Activated B cell treated with CpG ODN at 0.5 μM for 24 hours (primary cell): ENCODE measurements at places on chromosomes 6 and 20.
A peak's percentile ranks its signal among the peaks of the same experiment; 100 is the strongest.

- no peak for DNase-seq
These were observed 345.9 kb downstream of the TAF4 start for GRCh38 chr20:61719691-61720347.

- peak; percentile 61 for DNase-seq
These were observed 10.4 kb downstream of the IGF2R start for GRCh38 chr6:159979136-159979874.

DNA sequence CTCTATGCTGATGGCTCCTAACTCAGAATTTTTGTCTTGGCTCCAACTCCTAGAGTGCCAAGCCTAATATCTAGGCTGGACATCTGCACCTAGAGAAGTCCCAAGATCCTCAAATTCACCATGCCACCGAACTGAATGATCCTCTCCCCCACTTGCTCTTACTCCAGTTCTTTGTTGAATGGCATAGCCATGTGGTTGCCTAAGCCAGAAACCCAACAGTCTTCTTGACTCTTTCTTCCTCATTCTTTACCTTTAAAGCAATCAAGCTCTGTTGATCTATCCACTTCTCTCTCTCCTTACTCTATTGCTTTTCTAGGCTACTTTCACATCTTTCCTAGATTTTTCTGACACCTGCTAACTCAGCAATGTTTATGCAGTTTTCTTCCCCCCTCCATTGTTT is 126.5 kb upstream of the FOXO3 start:
- no peak for DNase-seq

DNA sequence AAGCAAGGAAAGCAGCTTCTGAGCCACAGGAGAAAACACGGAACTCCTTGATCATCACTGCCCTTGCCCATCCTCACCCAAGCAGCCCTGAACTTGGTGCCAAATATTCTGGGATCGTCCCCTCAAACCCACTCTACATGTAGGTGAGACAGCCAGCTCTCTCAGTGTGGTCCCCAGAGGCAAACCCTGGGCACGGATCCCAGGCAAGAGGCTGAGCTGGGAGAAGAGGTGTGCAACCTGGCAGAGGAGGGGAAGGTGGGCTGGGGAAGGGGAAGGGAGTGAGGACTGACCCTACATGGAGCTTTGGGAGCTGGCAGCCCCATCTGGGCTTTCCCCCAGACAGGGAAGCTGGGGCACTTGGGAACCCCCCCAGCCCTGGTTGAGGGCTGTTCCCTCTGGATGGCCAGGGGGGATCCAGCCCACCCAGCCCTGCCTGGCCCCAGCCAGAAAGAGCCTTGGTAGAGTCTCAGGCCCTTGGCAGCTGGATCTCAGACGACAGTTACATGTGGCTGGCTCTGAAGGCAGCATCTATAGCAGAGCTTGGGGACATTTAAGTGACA is 186.2 kb upstream of the CST7 start:
- DNase-seq, result no peak

GRCh38 chr20:22626496-22626895 is 42.1 kb upstream of the FOXA2 start:
- DNase-seq, result no peak

GRCh38 chr6:117501722-117502121 is 19.2 kb downstream of the DCBLD1 start:
- DNase-seq, result no peak

GRCh38 chr6:36499918-36500317 is 47.4 kb downstream of the STK38 start:
- no peak for DNase-seq

- no peak for DNase-seq
These were observed 54.4 kb downstream of the CYP39A1 start for GRCh38 chr6:46598215-46598614.

DNA sequence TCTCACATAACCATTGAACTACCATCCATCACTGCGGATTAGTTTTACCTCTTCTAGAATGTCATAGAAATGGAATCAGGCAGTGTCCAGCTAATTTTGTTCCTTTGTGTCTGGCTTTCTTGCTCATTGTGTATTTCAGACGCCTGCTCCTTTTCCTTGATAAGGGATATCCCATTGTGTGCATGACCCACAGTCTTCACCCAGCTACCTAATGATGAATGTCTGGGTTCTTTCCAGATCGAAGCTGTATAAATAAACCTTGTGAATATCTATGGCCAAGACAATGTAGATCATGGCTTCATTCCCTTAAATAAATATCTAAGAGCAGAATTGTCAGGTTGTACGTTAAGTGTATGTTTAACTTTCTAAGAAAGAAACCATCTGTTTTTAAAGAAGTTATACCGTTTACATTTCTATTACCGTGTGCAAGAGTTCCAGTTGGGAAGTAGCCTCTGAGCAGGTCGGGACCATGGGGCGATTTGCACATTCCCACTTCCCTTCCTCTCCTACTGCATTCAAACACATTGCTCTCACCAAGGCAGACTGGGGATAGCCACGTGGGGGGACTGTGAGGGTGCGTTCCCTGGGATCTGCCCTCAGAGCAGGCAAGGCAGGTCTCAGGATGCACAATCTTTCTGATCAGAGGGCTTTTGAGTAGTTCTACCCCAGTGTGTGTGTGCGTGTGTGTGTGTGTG is 13.1 kb downstream of the CD93 start:
- DNase-seq, result no peak

DNA sequence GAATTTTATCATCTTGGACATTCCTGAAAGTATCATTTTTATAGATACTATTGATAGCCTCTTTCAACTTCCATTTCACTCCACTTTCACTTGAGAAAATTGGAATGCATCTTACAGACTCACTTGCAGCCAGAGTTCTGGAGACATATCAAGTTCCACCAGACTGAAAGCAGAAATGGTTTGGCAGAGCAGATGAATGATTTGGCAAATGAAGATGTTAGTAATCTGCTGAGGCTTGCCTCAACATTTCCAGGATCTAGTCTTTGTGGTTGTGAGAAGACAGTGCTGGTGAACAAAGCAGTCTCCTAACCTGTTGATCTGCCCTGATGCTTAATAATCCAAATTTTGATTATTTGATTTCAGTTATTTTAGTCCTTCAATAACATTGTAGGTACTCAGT is 202.6 kb downstream of the TRDN start:
- no peak for DNase-seq

GRCh38 chr20:41082306-41082705 is 53.7 kb downstream of the TOP1 start:
- no peak for DNase-seq

- no peak for DNase-seq
These were observed 16.3 kb upstream of the NINL start for GRCh38 chr20:25601659-25602058.

DNA sequence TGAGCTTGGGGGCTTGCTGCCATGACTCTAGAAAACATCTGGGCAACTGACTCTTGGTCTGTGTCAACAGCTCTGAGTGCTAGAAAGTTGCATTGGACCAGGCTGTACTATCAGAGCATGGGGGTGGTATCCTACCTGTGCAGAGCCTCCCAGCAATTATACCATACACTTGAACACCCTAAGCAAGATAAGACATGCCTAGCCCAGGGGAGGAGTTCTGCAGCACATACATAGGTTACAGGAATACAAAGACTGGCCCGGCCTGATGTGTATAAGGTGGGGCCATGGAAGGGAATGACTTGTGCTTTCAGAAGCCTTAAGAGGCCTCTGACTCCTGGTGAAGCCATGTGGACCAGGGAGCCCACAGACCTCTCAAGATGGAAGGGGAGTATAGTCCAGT is 11.4 kb upstream of the MOCS1 start:
- no peak for DNase-seq

DNA sequence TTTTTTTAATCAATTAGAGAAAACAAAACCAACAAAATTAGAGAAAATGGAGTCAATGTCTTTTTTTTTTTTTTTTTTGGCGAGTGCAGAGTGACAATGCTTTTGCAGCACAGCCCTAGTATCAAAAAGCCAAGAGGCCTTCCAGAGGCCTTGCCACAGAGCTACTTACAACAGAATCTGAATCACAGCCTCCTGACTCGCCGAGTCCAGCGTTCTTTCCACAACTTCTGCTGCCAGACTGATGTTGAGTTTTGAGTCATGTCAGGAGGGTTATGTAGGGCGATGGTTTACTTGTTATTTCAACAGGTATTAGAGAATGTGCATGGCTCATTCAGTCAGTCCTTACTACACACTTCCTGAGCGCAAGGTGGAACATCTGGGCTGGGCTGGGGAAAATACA is 88.6 kb downstream of the FNDC1 start:
- DNase-seq, result no peak

GRCh38 chr6:5425267-5425666 is 164.0 kb downstream of the FARS2 start:
- no peak for DNase-seq

GRCh38 chr6:155400654-155400965 is 55.0 kb downstream of the NOX3 start:
- DNase-seq, result no peak

GRCh38 chr6:36650848-36651478 is 27.6 kb upstream of the CDKN1A start:
- no peak for DNase-seq

GRCh38 chr6:101294051-101294638 is 99.4 kb upstream of the GRIK2 start:
- no peak for DNase-seq

- no peak for DNase-seq
These were observed 149.5 kb downstream of the BMP2 start for GRCh38 chr20:6916938-6917337.

- DNase-seq, result no peak
These were observed 21.9 kb downstream of the SGK1 start for GRCh38 chr6:134295953-134296553.

GRCh38 chr6:30963641-30964040 is 19.9 kb upstream of the MUC21 start:
- no peak for DNase-seq

DNA sequence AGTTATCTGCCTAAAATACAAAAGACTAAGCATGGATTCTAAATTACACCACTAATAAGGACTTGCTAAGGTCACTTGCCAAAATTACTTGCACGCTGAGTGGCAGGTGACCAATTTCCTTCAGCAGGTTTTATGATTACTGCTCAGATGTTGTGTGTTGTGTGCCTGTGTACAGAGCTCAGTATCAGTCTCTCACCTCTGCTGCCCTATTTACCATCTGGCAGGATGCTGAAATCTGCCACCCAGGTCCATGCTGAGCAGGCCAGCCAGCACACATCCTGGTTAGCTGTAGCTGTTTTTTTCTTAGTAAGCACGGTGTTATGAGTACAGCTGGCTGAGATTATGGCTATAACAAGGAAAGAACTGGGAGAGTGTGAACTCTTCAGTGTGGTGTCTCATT is 34.0 kb downstream of the ELOVL4 start:
- no peak for DNase-seq

DNA sequence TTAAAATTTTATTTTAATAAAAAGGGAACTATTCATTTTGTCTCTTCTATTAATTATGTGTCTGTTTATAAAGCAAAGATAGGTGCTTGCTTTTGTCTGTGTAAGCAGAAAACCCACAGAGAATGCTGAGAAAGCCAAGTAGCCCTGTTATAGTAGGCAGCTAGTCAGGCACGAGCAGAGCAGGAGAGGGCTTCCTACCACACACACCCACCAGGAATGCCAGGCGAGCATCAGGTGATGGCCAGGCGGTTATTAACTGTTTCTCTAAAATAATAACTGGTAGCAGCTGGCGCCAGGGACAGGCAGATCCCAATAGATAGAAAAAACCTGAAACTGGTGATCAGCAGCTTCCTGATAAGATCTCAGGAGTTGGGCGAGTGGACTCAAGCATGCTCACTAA is 15.7 kb downstream of the C6orf15 start:
- no peak for DNase-seq

GRCh38 chr6:48419992-48420391 is 309.0 kb upstream of the PTCHD4 start:
- no peak for DNase-seq

DNA sequence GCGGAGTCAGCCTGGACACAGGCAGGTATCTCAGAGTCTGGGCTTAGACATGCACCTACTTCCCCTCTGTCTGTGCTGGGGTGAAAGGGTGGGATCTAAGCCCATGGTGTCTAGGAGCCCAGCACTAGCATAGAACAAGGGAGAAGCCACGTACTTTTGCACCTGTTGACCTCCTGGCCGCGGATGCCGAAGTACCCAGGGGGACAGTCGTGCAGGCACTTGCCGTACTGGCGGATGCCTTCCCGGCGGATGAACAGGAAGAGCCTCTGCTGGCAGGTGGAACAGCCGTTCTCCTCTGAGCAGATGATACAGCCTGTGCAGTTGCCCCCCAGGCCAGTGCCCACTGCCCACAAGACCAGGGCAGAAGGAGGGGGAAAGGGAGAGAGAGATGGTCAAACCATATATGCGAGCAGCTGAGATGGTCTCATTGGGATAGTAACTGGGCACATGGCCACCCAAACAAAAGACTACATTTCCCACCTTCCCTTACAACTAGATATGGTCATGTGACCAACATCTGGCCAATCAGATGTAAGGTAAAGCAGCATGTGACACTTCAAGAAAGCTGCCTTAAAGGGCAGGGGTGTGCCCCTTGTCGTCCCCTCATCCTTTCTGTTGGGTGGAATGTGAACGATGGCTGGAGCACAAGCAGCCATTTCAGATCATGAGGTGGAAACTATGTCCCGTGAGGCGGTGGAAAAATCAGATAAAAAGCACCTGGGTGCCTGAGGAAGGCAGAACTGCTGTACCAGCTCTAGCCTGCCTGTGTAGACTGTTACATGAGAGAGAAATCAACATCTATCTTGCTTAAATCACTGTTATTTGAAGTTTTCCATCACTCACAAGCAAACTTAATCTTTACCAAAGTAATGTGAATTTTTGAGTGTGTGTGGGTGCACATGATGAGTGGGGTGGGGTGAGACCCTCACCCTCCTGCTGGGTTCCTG is 34.0 kb downstream of the RSPO4 start:
- DNase-seq, result no peak

DNA sequence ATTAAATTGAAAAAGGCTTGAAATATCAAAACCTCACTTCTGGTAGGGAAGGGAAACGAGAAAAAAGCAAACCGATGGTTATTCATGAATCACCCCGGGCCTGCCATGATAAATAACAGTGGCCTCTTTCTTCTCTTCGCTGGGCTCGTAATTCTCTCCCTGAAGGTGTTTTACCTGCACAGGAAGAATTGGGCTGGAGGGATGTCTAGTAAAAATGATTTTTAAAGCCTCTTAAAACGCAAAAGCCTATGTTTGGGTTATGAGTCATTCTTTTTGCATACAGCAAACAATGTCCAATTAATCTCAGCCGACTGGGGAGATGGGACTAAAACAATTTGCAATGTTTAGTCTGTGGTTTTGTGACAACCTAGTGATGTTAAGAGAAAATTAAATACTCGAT is 16.8 kb downstream of the LINC00237 start:
- no peak for DNase-seq

- DNase-seq, result no peak
These were observed 36.3 kb downstream of the GSTA2 start for GRCh38 chr6:52726741-52727535.
